ENCODE measurements at places on chromosomes 13 and 19. TPM values are rescaled to one million over a fixed set of nuclear protein-coding genes. Genes with fewer than 3 reads are reported as not detected.

Gene BCL3
- 5.5 TPM for polyA plus RNA-seq

GRCh38 chr19:7337380-7338194 is 11.2 kb upstream of the ARHGEF18 start:
- no peak for DNase-seq

GRCh38 chr13:66344805-66345517 is 885.2 kb downstream of the PCDH9 start:
- peak; percentile 65 for DNase-seq

DNA sequence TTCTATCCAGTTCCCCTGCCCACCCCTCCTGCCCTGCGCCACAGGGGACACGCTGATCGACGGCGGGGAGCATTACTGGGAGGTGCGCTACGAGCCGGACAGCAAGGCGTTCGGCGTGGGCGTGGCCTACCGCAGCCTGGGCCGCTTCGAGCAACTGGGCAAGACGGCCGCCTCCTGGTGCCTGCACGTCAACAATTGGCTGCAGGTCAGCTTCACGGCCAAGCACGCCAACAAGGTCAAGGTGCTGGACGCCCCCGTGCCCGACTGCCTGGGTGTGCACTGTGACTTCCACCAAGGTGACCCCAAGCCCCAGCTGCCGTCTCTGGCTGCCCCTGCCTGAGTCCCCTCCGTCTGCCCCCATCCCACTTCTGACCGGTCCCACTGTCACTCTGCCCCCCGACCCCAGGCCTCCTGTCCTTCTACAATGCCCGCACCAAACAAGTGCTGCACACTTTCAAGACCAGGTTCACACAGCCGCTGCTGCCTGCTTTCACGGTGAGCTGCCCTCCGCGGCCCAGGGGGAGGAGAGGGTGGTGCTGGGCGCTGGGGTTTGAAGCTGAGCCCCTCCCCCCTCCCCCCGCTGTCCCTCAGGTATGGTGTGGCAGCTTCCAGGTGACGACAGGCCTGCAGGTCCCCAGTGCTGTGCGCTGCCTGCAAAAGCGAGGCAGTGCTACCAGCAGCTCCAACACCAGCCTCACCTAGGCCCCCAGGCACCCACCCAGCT is 15.5 kb downstream of the STAP2 start:
- no peak for DNase-seq

- DNase-seq, result no peak
These were observed 59.4 kb upstream of the FARP1 start for GRCh38 chr13:98083507-98083906.

DNA sequence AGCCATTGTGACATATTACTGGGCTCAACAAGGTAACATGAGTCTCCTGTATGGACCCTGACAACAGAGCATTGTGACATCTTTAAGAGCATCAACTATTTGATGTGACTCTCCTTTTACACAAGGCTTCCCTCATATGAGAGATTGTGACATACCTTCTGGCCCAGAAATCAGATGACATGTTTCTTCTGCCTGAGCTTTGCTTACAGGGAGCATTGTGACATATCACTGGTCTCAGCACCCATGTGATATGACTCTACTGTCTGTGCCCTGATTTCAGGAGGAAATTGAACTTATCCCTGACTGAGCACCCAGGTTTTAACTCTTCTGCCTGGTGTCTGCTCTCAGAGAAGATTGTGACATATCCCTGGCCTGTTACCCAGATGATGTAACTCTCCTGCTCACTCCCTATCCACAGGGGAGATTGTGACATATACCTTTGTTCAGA is 15.9 kb upstream of the ZNF681 start:
- DNase-seq, result no peak
